ENCODE measurements at places on chromosomes 12 and 14. TPM values are rescaled to one million over a fixed set of nuclear protein-coding genes. Genes with fewer than 3 reads are reported as not detected.

DNA sequence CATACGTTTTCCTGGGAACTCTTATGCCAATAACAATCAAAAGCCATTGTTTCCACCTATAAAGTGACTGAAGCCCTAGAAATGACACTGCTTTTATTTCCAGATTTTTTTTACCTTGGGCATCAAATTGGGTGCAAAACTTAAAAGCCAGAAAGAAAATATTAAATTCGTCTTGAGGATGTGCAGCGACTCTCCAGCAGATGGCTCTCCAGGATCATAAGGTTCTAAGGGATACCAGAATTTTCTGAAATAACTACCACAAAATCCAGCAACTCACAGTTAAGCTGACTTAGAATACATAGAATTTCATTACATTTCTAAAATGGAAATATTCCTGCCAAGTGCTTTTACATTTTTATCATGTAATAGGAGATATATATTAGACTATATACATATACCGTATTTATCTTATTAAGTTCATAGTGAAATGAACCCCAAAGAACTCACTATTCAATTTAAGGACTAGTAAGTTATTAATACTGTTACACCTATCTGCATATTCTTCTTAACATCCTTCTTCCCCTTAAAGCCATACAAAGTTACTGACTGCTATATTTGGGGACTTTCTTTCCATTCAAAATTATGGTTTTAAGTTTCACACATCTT lies 44.0 kb downstream of the ARMH4 start:
- peak; percentile 62 for DNase-seq

GRCh38 chr14:104424406-104425072 lies 155.0 kb upstream of the C14orf180 start:
- DNase-seq, result no peak

DNA sequence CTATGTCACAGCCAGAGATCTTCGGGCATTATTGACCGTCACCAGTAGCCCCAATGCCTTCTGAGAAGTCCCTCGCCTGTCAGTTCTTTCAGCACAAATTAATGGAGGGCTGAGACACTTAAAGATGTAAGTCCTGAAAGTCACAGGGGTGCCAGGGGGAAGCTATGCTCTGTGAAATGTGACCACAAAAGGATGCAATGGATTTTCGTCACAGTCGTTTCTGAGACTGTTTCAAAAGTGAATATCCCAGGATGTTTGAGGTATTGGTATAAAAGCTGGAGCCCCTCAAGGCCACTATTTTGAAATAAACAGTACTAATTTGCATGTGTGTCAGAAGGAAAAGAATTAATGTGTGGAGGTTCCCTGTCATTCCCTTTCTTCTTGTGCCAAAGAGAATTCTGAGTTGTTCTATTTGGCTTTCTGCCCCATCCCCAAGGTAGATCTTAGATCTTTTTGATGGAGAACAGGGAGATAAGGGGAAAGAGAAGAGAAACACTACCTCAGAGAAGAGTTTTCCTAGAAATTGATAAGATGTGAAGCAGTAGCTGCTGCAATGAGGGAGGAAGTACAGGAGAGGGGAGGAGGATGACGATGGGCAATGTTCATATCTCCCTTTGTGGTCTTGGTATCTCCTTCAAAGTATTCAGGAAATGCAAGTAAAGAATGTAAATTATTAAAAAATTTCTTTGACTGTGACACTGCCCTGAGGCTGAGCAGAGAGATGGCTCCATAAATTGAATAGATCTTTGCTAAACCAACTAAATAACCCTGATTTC lies 101.8 kb upstream of the NAP1L1 start:
- no peak for DNase-seq

DNA sequence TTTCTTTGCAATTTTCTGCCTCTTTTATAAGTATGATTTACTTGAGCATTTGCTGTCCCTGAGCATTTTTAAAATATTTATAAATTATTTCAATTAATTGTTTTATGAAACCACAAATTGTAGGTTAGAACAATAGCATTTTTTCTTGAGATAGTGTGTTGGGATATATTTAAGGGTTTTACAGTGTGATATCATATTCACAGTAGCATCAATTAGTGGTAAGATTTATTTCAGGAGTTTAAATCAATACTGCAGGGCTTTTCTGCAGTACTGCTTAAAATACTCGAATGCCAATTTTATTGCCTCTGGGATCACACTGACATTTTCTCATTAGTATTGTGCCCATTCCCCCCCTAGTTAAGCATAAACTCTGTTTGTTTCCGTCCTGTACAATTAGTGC lies 82.2 kb downstream of the BHLHE41 start:
- no peak for DNase-seq

Gene CHST11
- total RNA-seq, result 37.8 TPM

All from Daoy (cell line).